ENCODE measurements at places on chromosomes 11 and 22.

GRCh38 chr11:99376463-99376862, 355.7 kb downstream of the CNTN5 start:
- no peak for DNase-seq

- DNase-seq = no peak
Measured at GRCh38 chr11:65560555-65561418, 2.6 kb upstream of the LTBP3 start.

- DNase-seq = no peak
Measured at GRCh38 chr22:20438427-20438677, 727 bp upstream of the SCARF2 start.

- DNase-seq = no peak
Measured at GRCh38 chr11:12930850-12931249, 78.3 kb upstream of the RASSF10 start.
